Esophagus muscularis mucosa (tissue), 4 donors: ENCODE measurements at places on chromosomes 16 and 17. TPM values are rescaled to one million over a fixed set of nuclear protein-coding genes. Genes with fewer than 3 reads are reported as not detected.

GRCh38 chr17:77577491-77577890 lies 381.0 kb upstream of the TNRC6C start:
- DNase-seq: no peak

DNA sequence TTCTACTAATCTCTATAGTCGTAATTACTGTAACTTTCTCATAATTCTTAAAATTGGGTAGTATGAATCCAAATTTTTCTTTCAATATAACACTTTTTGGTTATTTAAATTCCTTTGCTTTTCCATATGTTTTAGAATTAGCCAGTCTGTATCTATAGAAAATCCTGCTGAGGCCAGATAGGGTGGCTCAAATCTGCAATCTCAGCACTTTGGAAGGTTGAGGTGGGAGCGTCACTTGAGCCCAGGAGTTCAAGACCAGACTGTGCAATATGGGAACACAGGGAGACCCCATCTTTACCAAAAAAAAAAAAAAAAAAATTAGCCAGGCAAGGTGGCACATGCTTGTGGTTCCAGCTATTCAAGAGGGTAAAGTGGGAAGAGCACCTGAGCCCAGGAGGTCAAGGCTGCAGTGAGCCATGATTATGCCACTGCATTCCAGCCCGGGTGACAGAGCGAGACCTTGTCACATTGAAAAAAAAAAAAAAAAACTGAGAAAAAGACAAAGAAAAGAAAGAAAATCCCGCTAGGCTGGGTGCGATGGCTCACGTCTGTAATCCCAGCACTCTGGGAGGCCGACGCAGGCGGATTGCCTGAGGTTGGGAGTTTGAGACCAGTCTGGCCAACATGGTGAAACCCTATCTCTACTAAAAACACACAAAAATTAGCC lies 9.3 kb downstream of the TERF2 start:
- DNase-seq: no peak

GRCh38 chr17:77928519-77929179 lies 29.9 kb upstream of the TNRC6C start:
- no peak for DNase-seq

DNA sequence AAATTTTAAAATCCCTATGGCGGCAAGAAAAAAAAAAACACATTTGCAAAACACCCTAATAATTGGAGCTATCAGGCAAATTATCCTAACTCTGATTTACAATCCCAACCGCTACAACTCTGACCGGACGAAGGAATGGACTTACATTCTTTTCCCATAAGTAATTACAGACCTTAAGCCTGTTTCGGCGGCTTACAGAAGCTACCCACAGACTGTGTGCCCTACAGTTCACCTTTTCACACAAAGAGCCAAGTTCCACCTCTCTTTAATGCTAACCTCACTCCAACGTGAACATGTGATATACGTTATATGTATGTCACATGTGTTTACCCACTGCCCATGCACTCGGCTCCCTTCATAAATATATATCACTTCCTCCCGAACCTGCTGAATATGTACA lies 8.7 kb upstream of the MEAK7 start:
- DNase-seq: no peak

DNA sequence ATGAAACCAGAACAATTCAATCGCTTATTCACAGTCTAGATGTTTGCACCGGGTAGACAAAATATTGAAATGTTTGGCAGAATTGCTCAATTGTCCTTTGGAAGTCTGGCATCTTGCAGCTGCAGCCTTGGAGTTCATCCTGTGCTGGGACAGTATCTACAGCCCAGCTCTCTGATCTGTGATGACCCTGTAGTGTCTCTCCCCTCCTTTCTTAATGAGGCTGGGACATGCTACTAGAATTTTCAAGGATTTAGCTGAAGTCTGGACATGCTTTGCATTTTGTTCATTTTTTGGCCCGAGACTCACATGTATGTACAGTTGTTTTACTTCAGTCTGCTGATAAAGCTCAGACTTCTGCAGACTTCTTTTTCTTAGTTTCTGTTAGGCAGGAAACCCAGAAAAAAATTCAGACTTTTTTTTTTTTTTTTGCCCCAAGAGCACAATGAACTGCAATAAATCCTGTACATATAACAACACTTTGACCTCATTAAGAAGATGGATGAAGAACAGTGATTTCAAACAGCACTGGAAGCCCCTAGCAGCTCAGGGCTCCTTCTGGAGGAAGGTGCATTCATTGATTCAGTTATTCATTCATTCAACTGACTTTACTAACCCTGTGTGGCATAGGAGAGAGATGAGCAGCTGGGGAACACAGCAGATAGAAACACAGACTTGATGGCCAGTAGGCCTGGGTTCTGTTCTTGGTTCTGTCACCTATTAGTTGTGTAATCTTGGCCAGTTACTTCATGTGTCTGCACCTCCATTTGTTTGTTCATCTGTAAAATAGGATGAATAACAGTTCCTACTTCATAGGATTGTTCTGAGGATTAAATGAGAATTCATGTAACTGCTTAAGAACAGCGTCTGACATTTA lies 210.0 kb downstream of the MAP2K4 start:
- no peak for DNase-seq

GRCh38 chr17:34581446-34582184 lies 2.2 kb downstream of the TMEM132E start:
- DNase-seq: no peak

GRCh38 chr16:63617990-63618763 lies 1503.7 kb downstream of the CDH11 start:
- no peak for DNase-seq

GRCh38 chr16:75398333-75398732 lies 35.0 kb downstream of the CFDP1 start:
- no peak for DNase-seq

DNA sequence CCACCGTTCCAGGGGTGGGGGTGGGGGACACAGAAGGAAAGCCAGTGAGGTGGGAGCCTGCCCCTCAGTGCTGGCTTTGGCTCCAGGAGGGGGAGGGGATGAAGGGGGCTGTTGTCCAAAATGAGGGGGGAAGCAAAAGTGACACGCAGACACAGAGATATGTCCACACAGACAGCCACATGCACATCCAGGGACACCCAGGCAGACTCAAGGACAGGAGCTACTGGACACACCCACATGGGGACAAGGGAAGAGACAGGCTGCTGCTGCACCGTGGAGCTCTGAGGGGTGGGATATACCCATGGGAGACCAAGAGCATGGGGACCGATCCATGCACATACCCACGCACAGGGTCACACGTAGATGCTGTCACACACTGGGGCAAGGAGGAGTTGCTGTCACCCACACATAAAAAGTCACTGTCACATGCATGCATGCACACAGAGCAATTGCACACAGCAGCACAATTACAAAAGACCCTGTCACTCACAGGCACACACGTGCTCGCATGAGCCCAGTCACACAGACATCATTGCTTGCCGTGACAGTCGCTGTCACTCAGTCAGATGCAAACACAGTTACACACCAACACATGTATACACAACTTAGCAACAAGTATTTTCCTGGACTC lies 1.3 kb downstream of the THRA start:
- DNase-seq: no peak

DNA sequence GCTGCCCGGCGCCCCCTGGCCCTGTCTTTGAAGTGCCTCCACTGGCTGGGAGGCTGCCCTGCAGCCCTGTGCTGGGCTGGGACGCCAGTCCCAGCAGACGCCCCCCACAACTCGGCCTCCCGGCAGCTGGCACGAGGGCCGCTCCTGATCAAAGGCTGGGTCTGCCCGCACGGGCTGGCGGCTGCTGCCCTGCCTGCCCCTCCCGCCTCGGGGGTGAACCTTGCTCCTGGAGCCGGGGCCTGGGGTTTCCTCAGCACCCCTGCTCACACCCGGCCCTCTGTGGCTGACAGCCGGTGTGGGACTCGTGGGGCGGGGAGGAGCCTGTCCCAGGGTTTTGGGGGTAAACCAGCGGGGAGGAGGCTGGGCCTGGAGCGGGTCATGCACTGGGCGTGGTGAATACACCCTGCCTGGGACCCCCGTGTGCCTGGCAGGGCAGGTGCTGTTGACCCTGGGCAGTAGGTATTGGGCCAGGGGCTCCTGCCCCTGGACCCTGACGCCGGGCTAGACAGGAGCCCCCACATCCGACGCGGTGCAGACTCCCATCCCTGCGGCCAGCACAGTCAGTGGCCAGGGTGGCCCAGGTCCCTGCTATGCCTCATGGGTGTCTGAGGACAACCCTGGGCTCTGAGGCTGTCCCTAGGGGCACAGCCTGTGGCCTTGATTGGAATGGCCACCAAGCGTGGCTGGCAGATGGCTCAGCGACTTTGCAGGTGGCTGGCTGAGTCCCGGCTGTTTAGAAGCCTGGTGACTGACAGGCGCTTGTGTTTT lies 21.7 kb downstream of the CENPX start:
- DNase-seq: no peak

GRCh38 chr16:15925631-15926030 lies 23.8 kb upstream of the ABCC1 start:
- no peak for DNase-seq

DNA sequence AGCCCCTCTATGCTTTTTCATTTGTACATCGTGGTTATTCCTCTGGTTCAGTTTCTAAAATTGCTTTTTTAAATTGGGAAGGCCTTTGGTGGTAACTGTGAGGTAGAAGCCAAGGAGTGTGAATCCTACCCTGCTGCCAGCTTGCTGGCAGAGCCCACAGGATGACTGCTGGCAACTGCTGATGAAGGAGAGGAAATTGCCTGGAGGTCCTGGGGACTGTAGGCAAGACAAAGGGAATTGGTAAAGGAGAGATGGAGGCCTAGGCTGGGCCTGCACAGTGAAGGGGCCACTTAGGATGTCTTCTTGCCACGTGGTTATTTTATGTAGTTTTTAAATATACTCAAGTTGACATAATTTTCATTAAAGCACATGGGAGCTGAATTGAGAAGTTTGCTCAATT lies 15.8 kb downstream of the C17orf58 start:
- no peak for DNase-seq

DNA sequence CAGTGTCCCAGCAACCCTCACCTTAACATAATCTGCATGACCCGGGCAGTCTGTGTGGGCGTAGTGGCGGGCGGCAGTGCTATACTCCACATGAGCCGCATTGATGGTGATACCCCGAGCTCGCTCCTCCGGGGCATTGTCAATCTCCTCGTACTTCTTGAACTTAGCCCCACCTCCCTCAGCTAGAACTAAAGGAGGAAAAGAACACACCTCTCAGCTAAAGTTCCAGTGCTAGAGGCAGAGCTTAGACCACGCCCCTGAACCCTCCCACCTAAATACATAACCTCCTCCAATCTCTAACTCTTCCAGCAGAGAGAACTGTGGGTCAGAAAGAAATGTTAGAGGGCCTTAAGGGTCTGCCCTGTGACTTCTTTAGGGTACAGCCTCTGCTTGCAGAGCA lies 855 bp downstream of the TUFM start:
- no peak for DNase-seq

GRCh38 chr16:8885674-8886592 lies 3.8 kb downstream of the LITAFD start:
- DNase-seq: no peak

GRCh38 chr17:1985686-1986085 lies 39.4 kb downstream of the RTN4RL1 start:
- no peak for DNase-seq

GRCh38 chr17:57356153-57356718 lies 99.9 kb downstream of the MSI2 start:
- DNase-seq: no peak

DNA sequence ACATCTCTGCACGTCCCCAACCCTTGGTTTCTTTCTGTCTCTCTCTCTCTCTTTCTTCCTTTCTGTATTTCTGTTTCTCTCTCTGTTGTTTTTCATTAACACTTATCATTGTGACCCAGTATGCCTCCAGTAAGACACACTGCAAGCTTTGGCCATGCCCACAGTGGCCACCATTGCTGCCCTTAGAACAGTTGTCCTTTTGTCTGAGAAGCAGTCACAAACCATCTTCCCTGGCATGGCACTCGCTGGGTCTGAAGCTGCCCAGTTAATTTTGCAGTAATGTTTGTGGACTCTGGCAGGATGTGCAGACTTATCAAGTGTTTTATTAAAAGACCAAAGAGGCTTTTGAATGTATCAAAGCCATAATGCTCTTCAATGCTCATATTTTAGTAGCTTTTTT lies 146.9 kb downstream of the MSI2 start:
- no peak for DNase-seq

- no peak for DNase-seq
Measured at GRCh38 chr16:87815567-87815966, 49.8 kb upstream of the KLHDC4 start.

- no peak for DNase-seq
Measured at GRCh38 chr17:64174686-64175456, 44.9 kb upstream of the ERN1 start.

DNA sequence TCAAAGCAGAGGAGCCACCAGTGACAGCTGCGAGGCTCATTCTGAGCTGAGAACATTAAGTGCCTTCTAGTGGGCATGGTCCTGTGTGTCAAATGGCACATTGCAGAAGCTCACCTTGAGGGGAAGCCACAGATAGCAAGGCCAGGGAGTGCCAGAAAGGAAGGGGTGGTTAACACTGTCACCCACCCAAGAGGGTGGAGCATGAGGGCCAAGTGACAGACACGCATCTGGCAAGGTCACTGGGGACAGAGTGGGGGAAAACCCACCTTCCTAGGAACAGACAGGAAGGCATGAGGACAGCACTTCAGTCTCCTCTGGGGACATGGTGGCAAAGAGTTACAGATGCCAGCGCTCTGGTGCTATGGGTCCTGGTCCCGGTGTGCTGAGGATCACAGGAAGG lies 22.1 kb downstream of the NUBP1 start:
- DNase-seq: no peak

- no peak for DNase-seq
Measured at GRCh38 chr17:36839256-36839655, 98.0 kb upstream of the LHX1 start.

The DUSP14 gene
- 46.4 TPM for total RNA-seq

The CTNS gene
- 20.3 TPM for total RNA-seq

The TBC1D3H gene
- not detected for total RNA-seq

The PRPSAP1 gene
- total RNA-seq: 37.3 TPM

The OTOP2 gene
- not detected for total RNA-seq

The SCN4A gene
- total RNA-seq: under 0.01 TPM

The CEP20 gene
- 33.2 TPM for total RNA-seq
